ENCODE measurements at places on chromosomes 7 and 10.

DNA sequence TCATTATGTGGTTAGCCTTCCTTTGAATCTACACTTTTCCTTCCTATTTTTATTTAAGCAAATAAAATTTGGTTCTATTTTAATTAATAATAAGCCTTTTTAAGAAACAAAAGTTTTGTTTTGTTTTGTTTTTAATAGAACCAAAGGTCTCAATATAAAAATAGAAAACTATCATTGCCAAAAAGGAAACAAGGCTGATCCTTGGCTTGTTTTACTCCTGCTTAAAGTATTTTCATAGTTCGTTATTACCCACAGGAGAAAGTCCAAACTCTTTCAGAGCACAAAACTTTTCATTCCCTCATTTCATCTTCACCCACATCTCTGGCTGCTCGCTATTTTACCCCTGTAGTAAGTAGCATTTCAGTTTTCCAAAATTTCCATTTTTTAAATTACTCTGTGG, 374.8 kb downstream of the SEMA3D start:
- DNase-seq: no peak

- DNase-seq: peak; percentile 22
These were observed 13.9 kb downstream of the NAPEPLD start for GRCh38 chr7:103134836-103135554.

GRCh38 chr10:116866987-116867595, 17.8 kb downstream of the ENO4 start:
- DNase-seq: peak; percentile 18

- DNase-seq: no peak
These were observed 17.8 kb upstream of the MAGI2 start for GRCh38 chr7:79471283-79471682.

DNA sequence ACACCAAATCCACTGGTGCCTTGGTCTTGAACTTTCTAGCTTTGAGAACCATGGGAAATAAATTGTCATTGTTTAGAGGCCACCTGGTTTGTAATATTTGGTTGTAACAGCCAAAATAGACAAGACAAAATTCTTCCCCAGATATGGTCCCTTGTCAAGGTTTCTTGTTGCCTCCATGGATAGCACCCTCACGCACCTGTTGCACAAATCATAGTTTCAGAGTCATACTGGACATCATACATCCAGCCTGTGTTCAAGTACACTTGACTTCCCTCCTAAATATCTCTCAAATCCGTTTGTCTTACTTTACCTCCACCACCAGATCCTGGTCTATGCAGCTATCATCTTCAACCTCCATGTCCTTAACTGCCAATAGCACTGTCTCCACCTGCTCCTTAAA, 256.7 kb upstream of the IGFBP3 start:
- no peak for DNase-seq

- DNase-seq: peak; percentile 58
These were observed 244.5 kb upstream of the ANKRD30A start for GRCh38 chr10:36880898-36881297.

DNA sequence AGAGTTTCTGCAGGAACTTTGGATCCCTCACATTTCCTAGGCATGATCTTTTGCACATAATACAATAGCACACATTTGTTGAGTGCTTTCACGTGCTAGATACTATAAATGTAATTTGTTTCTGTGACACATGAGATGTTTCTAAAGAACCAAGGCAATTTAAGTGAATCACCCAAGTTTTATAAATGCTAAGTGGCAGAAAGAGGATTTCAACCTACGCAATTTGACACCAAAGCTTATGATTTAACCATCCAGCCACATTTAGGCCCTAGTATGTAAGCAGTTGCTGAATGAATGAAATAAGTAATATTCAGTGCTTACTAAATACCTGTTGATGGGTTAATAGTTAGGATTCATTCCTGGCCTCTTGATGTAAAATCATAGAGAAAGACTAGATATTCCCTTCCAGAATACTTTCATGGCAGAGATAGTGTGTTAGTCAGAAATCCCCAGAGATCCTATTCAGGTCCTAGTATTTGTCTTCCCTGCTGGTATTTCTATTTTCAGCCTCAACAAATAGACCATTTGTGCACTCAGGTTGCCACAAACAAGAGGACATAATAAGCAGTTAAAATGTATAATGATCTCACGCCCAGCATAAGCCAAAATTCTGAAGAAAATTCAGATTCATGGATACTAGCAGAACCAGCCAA, 572.6 kb downstream of the IPMK start:
- DNase-seq: no peak

- no peak for DNase-seq
These were observed 64.8 kb upstream of the SEC61G start for GRCh38 chr7:54823776-54824175.

- DNase-seq: no peak
These were observed 37.8 kb downstream of the SP8 start for GRCh38 chr7:20748853-20749252.

DNA sequence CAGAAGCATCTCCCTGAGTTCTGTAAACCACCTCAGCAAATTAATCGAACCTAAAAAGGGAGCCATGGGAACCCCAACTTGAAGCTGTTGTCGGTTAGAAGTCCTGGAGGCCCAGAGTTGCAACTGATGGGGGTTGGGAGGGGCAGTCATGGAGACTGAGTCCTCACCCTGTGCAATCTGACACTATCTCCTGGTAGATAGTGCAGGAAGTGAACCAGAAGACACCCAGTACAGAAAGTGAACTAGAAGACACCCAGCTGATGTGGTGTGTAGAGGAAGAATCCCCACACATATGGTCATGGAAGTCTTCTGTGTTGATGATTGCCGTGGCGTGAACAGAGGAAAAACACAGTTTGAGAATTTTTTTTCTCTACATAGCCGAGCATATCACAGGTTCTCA, 58.8 kb upstream of the SRRM3 start:
- no peak for DNase-seq

DNA sequence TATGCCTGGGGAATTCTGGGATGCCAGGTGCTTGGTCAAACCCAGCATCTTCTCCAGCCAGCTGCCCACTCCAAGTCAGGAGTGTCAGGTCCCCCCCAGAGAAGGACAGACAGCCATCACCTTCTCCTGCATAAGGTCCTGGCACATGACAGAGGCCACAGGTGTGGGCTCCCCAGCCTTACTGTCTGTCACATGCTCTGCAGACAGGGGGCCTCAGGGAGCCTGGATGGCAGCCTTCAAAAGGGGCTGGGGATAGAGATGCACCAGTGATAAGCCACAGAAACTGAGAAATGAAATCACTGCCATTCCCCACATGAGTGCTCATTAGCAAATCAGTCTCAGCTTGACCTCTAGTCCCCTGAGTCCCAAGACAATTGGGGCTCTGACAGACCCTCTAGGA, 72.9 kb downstream of the PLXNA4 start:
- DNase-seq: no peak

DNA sequence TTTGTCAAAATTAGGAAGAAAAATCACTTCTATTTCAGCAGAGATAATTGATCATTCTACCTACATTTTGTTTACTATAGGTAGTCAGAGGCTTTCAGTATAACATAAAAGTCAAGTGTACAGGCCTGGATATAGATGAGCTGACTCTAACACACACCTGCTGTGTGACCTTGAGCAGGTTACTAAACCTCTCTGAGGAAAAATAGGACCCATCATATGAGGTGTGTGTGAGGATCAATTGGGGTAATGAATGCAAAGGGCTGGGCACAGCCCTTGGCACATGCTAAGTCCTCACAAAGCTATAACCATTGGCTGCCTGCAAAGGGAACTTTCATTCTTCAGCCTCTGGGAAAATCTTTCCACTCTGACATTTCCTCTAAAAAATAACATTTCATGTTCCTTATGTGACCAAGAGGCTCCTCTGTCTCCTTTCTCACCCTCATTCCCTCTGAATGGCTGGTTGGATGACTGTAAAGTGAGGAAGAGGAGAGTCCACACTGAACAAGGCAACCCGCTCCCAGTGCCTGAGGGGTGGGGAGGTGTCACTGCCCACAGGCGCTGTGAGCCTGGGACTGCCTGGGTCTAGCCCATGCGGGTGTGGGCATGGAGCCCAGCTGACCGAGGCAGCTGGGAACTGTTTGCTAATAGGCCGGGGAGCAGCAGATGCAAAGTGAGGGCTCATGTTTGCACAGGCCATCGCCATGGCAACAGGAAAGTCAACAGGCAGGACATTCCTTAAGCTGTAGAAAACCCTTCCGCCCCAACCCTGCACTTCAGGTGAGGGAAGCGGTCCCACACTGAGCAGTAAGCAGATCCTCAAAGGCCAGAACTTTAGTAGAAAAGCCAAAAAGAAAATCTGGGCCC, 36.8 kb downstream of the MYOF start:
- peak; percentile 99 for DNase-seq

GRCh38 chr7:114548081-114548980, 133.7 kb downstream of the FOXP2 start:
- DNase-seq: no peak

GRCh38 chr7:17362439-17363105, 64.1 kb downstream of the AHR start:
- peak; percentile 58 for DNase-seq

GRCh38 chr7:15556339-15557105, 5.3 kb downstream of the AGMO start:
- no peak for DNase-seq

DNA sequence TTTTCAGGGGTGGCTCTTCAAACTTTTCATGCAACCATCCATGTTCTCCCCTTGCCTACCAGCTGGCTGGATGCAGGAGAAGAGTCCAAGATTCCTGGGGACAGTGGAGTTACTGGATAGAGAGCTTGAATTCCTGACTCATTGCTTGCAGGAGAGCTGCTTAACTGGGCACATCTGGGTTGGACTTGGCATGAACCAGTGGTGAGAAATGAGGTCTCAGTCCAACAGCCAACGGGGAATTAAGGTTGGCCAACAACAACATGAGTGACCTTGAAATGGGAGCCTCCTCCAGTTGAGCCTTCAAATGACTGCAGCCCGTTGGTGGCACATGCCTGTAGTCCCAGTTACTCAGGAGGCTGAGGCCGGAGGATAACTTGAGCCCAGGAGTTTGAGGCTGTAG, 58.1 kb upstream of the OPN4 start:
- peak; percentile 35 for DNase-seq

DNA sequence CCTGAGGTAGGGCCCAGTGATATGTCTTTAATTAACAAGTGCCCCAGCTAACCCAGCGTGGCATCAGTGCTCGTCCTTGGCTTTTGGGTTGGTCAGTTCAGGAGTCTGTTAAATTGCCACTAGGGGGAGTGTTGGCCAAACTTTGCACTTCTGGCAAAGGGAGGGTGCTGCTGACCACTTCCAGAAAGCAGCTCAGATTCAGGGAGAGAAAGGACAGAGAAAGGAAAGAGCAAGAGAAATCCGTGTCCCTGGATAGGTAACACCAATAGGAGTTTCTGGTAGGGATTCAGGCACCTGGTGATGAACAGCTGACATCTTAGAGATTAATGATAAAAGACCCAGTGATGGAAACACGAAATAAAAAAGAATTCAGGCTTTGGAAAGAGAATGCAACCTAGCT, 243.1 kb upstream of the AOAH start:
- DNase-seq: peak; percentile 83

DNA sequence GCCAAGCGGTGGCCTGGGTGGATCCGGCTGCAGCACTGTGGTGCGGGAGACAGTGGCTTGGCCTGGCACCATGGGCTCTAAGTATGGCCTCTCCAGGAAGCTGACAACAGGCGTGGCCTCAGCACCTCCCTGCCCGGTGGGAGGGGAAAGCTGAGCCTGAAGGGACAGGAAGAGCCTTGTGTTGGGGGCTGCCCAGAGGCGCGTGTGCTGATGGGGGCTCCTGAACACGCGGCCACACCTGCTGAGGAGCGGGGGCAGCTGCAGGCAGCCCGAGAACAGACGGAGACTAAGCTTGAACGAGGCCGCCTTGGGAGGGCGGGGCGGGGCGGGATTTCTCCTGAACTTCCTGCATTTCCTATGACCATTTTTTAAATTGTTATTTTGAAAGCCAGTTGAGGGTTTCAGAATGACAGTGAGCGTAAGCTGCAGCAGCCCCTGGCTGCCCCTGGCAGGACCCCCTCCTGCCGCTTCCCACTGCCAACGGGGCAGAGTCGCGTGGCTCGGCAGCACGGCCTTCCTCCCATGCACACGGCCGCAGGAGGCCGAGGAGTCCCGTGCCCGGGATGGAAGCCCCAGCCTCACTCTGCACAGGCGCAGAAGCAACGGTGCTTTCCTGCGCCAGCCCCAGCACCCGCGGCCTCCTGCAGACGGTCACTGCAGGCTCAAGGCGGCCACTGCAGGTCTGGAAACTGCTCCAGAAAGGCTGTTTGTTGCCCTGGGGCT, 43.2 kb downstream of the DPYSL4 start:
- no peak for DNase-seq

DNA sequence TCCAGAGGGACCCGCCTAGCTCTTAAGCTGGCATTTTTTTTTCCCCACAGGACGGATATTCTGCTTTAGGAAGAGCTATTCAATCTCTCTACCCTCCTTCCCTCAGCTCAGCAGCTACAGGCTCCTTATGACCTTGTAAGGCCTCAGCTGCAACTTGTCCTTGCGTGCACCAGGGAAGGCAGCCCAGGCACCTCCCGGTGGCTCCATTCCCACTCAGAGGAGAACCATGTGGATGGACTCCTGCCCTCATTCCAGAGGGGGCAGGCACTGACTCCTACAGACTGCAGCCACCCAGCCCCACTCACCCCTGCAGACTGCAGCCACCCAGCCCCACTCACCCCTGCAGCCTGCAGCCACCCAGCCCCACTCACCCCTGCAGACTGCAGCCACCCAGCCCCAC, 73.7 kb downstream of the ITIH5 start:
- DNase-seq: no peak

DNA sequence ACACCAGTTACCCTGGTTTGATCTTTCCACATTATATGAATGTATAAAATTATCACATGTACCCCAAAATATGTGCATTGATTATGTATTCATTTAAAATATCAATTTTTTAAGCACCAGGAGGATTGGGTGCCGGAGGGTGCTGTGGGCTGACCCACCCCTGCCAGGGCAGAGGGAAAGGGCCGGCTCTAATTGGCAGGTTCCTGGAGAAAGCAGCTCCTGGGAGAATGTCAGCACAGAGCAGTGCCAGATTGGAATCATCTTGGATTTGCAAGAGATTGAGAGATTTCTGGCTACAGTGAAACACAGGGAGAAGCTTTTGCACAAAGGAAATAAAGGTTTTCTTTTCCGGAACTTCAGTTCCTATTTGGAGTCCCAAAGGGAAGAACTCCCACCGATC, 264.4 kb upstream of the TCERG1L start:
- no peak for DNase-seq
